ENCODE measurements at places on chromosomes 16 and 17.

GRCh38 chr17:50194140-50194933 lies 7.1 kb downstream of the COL1A1 start:
- DNase-seq: no peak

DNA sequence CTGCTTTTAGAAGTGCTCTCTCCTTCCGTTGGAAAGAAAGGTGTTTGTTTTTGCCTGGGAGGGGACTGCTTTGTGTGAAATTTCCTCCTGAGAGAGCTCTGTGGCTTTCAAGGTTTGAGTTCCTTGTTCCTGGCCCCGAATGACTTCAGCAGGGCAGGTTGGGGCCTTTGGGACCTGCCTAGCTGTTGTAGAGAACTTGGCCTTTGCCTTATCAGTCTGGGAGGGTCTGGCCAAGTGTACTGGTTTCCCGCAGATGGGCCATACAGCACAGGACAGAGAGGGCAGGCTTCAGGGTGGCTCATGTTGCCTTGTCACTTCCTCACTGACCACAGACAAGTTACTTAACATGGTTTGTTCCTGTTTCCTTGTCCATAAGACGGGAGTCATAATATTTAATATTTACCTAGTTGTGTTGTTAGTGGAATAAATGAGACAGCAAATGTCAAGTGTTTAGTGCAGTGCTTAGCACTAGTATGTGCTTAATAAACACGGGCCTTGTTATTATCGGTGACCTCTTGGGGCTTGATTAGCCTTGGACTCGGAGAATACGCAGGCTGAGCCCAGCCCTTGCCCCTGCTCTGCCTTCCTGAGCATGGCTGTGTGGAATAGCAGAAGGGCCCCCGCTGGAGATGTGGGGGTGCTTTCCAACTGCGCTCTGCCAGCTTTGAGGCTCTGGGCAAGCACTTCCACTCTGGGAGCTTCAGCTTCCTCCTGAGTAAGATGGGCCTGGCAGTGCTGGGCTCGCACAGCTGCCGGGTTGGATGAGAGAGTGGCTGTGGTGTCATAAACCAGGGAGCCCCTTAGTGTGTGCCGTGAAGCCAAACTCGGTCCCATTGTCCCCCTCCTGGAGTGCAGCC lies 6.6 kb downstream of the PRSS8 start:
- DNase-seq: no peak

DNA sequence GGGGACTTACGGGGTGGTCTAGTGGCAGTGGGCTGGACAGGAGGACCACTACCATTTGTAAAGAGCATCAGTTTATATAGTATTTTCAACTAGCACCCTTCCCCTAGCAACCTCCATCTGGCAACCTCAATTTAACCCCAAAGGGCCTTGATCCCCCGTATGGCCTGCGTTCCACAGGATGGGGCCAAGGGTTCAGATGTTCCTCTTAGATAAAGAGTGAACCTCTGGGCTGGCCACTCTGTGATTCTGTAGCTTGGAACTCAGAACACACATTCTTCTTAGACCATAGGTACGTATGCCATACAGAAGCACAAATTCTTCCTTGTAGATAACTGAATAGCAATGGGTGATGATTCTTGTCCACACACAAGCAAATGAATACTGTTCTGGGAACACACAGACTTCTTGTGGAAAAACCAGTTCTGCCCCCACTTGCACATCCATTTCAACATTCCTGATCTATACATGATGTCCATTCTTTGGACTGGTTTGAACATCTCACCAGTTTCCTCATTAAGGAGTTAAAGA lies 1.9 kb upstream of the GGA2 start:
- no peak for DNase-seq

- DNase-seq: no peak
These were observed 33.4 kb upstream of the CLEC18A start for GRCh38 chr16:69917739-69918138.

All from activated CD8-positive, alpha-beta memory T cell treated with anti-CD3 and anti-CD28 coated beads, Interleukin-2, amount 50 U/mL, for 48 hours (primary cell).